Mucosa of gallbladder (tissue), 1 donor: ENCODE measurements at places on chromosomes 5 and 9. TPM values are rescaled to one million over a fixed set of nuclear protein-coding genes. Genes with fewer than 3 reads are reported as not detected.

Gene WNK2
- 37.2 TPM for total RNA-seq

GRCh38 chr9:128102196-128102595, 25.3 kb downstream of the PTGES2 start:
- no peak for DNase-seq

DNA sequence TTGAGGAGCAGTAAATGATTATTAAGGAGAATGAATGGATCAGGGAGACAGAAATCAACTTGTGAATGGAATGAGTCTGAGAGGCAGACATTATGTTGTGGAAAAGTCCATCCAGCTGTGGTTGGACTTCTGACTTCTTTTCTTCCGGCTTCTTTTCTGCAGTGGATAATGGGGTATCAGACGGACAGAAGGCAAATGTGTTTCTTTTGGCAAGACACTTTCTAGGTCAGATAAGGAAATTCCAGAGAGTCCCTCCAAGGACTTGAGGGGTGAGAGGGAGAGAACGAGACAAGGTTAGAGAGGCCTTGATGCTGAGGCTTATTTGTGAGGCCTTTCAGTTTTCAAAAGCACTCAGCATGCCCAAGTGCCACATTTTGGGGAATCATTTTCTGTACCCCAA, 17.1 kb upstream of the GRHPR start:
- no peak for DNase-seq

- DNase-seq = no peak
These were observed 6.3 kb upstream of the KCNIP1 start for GRCh38 chr5:170497311-170498038.

- no peak for DNase-seq
These were observed 4.0 kb upstream of the ZSWIM6 start for GRCh38 chr5:61327760-61328753.

GRCh38 chr9:91623004-91623403, 199.4 kb upstream of the NFIL3 start:
- DNase-seq = no peak

Gene SAXO1
- 0.03 TPM for total RNA-seq

Gene CAPSL
- not detected for total RNA-seq

DNA sequence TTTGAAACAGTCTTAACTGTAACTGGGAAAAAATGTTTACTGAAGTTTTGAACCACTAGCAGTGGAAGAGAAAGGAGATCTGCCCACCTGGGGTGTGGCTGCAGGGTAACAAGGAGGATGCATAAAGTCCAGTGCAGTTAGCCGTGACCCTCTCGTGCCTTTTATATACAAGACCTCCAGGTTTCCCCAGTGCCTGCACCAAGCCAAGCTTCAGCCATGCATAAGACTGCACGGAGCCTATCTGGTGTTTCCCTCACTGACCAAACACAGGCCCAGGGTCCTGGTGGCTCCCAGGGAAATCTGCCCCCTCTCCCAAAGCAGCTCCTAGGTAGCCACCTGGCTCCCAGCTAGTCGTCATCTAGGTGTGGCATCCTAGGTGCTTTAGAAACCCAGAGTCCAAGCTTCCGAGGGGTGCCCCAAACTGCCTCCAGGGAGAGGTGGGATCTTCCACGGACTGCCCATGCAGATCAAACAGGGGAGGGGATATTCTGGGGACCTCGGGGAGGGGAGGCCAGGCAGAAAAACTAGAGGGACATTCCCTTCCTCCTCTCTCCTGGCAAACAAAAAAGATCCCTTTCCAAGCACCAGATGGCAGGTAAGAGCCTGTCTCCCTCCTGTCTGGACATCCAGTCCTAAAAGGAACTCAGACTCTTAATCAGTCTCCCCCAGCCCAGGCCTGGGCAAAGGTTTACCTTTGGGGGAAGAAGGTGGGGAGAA, 2.7 kb downstream of the SHB start:
- no peak for DNase-seq

- DNase-seq = no peak
These were observed 544.4 kb downstream of the EFNA5 start for GRCh38 chr5:107126341-107126740.

Gene SPINK5
- total RNA-seq = 5.2 TPM

Gene STPG3
- not detected for total RNA-seq

- DNase-seq = no peak
These were observed 12.9 kb downstream of the FLT4 start for GRCh38 chr5:180636403-180637075.

Gene PCDHGC5
- total RNA-seq = 2.0 TPM

DNA sequence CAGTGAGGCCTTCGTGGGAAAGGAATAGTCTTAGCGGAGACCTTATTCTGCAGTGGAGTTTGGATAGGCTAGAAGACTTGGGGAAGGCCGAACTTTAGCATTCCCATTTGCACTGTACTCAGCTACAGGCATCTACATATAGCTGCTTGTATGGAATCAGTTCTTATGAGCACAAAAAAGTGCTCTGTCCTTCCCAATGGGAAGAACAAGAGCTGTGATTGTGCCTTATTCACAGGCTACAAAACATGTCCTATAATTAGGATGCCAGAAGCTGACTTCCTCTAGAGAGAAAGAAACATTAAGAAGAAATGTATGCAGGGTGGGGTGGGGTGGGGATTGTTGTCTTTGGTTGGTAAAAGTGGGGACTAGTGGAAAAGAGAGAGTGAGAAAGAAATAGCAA, 154.7 kb downstream of the ATP10B start:
- no peak for DNase-seq

GRCh38 chr5:103340717-103341388, 82.3 kb downstream of the MACIR start:
- DNase-seq = no peak

GRCh38 chr9:38318759-38319495, 73.6 kb upstream of the ALDH1B1 start:
- DNase-seq = peak; percentile 21

DNA sequence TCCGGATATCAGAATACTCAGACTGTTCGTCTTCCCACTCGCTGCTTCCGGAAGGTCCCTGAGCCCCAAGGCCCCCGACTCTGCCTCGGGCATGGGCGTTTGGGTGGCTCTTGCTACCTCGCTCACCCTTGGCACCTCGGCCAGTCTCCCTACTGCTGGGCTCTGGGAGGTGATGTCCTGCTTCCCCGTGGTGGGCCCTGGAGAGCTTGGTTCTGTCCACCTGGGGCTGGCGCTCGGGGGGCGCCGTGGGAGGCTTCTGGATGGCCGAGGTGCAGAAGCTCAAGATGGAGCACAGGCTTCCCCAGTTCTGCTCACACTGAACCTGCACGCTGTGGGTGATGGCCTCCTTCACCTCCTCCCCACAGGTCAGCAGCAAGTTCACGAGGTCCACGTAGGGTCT, 10.4 kb downstream of the STC2 start:
- no peak for DNase-seq

DNA sequence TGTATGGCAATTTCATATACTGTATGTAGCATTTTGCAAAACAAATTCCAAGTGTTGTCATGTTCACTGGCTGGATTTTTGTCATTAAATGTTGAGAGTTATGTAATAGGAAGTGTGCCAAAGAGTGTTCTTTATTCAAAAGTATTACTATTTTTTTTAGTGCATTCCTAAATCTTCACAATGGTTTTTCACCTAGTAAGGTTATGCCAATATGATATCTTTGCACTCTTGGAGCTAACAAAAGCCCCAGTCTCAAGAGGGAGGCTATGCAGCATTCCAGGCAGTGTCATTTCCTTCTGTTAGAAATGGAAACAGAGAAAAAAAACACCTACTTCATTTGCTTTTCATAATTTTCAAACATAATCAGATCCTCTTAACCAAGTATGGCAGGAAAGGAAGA, 5.1 kb upstream of the SSBP2 start:
- DNase-seq = no peak

DNA sequence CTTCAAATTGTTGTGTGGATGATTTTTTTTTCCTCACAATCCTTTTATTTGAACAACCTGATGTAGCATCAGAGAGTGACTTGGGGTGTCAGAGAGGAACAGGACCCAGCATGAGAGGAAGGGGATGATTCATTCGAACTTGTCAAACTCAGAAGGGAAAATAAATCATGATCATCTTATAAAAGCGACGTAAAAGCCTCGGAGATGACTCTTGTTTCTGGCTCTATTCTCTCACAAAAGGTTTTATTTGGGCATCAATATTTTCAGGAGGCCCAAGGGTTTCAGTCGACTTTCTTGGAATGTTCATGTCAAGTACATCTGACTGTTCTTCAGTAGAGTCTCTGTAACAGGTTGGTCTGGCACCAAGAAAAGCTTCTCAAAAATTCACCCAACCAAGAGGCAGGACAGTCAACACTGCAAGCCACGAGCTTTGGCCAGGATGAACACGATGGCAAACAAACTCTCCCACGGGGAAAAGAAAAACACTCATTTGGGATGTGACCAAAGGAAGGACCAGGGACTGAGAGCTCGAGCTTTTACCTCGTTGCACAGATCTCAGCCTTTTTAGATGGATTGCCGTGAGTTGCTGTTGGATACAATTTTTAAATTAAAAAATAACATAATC, 55.1 kb downstream of the ANKH start:
- DNase-seq = no peak

DNA sequence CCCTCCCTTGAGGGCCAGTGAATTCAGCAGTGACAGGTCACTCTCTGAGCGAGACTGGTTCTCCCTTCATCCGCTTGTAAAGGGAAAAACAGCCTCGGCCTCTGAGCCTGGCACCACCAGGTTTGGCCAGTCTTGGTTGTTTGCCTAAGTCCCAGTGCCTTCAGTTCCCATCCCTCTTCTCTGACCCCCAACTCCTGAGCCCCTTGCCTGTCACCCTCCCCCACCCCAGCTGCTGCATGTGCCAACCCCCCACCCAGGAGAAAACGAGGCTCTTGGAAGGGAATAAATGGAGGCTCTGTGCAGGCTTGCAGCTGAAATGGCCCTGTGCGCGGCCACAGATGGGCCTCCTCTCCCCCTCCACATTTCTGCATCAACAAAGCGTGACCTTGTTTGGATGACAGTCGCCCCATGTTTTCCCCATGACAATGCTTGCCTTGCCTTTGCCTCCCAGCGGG, 3.1 kb downstream of the URM1 start:
- no peak for DNase-seq
